AG08396 (cell line): ENCODE measurements at places on chromosomes 11 and 22.

GRCh38 chr11:69874984-69875624, 55.9 kb upstream of the FGF3 start:
- DNase-seq = no peak

DNA sequence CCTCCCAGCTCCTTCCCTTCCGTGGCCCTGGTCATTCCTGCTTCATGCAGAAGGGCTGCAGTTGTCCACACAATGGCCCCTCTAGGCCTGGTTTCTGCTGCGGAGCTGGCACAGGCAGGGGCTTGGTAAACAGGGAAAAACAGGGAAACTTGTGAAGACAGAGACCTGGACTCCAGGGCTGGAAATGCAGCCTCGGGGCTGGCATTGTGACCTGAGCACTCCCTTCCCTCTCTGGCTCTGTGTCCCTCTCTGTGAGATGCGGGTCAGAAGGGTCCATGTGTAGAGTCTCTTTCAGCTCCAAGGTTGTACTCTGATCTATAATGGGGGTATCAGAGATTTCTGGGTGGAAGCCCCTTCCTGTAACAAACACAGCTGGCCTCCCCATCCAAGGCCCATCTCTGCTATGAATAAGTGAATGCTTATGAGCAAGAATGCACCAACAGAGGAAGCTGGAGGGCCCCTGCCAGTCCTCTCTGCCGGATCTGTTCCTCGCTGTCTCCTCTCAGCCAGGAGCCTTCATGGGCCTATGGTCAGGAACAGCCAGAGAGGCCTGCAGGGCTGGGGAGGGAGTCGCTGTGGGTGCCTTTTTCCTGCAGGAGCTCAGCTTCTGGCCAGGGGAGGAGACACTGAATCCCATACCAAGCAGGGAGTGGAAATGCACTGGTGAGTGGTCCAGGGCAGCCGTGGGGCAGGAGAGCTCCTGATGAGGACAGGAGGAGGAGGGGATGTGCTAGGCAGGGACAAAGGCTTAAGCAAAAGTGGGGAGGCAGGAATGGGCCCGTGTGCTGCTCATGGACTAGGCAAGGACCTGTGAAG, 6.7 kb upstream of the DERL3 start:
- DNase-seq = no peak

- DNase-seq = no peak
These were observed 86.5 kb downstream of the FAM76B start for GRCh38 chr11:95703049-95703448.

GRCh38 chr22:44782363-44782963, 30.1 kb downstream of the ARHGAP8 start:
- no peak for DNase-seq

DNA sequence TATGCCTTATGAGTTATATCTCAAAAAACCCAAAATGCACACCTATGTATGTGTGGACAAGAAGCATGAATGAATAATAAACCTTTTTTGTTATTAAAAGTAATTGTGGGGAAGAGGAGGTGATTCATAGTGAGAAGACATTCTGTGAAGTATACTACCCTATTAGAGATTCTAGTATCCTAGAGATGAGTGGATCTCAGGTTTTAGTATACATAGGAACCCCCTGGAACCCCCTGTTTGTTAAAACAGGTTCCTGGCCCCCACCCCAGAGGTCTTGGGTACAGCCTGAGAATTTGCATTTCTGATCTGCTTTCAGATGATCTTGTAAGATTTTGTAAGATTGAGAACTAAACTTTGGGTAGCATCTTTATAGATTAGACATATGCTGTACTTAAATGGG, 17.5 kb downstream of the NUCB2 start:
- DNase-seq = no peak

DNA sequence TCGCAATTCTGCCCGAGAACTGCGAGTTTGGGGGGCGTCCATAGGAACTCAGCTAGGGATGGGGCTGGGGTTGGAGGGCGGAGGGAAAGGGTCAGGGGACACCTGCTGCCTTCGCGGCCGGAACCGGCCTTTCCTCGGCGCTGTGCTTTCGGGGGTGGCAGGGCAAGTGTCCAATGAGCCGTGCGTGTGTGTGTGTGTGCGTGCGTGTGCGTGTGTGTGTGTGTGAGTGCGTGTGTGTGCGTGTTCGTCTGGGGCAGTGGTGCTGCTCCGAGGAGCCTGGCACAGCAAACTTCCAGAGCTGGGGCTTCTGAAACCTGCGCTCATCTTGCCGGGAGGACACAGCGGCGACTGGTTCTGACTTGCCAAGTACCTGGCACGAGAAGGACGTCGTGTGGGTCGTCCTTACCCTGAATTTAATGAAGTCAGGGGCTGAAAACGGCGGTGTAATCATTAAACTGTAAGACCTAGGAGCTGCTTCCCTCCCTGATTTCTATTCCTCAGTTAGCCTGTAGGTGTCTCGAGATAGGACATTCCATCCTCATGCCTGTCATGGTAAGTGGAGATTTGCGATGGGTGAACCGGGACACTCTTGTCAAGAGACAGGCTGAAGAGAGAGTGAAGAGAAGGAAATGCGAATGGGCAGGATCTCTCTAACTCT, 27.0 kb upstream of the AMOTL1 start:
- DNase-seq = peak; percentile 81

DNA sequence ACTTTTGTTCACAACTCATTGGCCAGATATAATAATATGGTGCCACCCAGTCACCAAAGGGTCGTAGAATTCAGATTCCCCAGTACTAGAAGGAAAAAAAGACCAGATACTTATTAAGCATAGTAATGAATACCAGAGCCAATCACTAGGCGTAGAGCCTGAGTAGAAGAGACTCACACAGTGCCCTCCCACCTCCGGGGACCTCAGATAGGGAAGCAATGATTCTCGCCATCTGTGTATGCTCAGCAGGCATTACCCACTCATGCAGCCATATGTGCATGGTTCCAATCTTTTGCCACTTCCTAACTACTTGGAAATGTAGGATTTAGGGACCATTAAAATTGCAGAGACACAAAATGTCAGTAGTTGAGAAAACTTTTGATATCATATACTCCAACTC, 85.3 kb downstream of the C11orf87 start:
- DNase-seq = no peak

GRCh38 chr11:32436751-32437494, 1.6 kb upstream of the WT1 start:
- no peak for DNase-seq

DNA sequence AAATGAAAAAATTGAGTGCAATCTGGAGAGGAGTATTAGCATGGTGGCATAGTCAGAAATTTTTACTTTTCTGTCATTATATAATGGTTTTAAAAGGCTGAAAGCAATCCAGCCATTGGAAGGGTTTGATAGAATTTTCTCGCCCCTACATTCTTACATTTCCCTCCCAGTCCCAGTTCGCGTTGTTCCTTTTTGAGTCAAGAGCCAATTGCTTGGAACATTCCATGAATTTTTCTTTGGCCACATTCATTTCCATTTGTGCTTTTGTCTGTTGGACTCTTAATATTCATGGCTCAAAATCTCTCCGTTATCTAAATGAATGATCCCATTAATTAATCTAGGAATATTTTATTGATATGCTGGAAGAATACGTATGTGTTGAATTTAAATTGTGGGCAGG, 66.0 kb downstream of the GRK3 start:
- DNase-seq = no peak

GRCh38 chr11:30312243-30312642, 10.7 kb upstream of the ARL14EP start:
- no peak for DNase-seq

DNA sequence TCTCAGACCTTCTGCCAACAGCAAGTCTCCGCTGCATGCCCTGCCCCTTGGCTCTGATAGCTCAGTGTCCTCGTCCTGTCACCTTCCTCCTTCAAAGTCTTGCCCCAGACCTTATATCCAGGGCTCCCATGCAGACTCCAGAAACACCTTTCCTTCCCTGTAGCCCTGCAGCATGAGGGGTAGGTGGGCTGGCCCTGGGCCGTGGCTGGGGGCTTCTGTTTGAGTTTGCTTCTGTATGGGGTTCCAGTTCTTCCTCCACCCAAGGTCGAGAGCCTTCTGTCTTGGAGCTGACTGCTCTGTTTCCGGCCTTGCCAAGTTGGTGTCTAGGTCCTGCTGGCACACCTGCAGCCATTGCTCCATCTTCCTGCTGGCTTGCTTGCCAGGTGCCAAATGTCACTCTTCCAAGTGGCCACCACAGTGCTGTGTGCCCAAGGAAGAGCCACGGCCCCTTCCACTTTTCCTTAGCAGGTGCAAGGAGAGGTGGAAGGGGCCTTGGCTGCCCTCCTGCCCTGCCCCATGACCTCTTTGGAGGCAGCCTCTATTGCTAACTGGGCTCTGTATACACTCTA, 74.8 kb upstream of the NECTIN1 start:
- DNase-seq = no peak

GRCh38 chr11:5994791-5995190, 8.0 kb upstream of the OR52L1 start:
- DNase-seq = no peak

DNA sequence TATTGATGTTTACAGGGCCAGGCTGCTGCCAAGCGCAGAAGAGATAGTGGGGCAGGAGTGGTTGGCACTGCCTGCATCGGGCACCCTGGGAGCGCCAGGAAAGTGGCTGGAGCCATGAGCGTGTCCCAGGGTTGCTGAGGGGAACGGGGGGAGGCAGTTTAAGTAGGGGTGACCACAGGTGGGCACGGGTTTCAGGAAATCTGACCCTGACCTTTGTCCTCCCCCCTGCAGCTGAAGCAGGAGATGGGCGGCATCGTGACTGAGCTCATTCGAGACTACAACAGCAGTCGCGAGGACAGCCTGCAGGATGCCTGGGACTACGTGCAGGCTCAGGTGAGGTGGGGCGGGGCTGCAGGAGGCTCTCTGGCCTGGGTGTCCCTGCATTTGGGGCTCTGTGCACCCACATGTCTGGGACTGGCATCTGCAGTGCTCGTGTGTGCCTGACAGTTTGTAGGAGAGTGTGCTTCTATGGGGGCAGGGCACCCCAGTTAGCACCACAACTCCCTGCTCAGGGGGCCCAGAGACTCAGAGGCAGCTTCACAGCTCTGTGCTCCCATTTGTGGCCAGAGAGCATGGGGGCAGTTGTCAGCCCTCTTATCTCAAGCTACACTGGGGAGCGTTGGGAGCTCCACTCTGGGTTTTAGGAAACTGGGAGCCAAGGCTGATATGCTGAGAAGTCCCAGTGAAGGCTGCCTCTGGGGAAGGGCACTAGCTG, 49.7 kb downstream of the CD82 start:
- no peak for DNase-seq

DNA sequence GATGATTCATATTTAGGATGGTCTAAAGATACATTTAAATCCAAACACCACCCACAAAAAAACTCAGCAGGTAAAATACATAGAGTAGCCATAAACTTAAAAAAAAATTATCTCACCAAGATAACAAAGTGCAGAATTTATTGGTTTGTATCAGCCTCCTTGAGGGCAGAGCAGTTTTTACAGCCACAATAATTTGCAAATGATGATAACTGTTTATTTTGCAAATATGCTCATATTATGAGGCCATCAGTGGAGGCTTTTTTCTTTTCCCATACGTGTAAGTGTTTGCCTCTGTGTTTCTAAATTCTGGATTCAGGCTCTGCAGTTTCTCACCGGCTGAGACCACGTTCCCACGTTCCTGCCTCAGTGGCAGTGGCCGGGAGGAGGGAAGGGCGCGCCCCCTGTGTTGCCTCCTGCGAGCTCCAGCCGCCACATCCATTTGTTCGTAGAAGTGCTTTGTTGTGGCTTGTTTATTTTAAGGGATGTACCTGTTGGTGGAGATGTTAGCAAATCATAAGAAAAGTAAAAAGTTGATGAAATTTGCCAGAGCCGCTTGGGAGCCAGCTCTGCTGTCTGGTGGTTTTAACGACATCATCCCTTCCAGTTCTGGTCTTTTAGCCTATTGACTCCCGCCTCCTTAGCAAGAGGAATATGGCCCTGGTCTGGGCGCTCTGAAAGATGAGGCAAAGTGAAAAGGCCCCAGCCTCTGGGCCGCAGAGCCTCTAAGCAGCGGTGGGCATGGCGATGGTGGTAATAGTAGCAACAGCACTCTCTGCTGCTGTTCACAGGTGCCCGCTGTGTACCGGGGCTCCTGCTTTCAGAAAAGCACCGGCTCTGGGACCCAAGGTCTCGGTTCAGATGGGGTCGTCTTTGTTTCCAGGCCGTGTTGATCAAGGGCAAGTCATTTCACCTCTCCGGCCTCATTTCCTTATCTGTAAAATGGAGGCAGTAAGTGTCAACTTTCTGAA, 66.7 kb upstream of the PPARA start:
- no peak for DNase-seq

DNA sequence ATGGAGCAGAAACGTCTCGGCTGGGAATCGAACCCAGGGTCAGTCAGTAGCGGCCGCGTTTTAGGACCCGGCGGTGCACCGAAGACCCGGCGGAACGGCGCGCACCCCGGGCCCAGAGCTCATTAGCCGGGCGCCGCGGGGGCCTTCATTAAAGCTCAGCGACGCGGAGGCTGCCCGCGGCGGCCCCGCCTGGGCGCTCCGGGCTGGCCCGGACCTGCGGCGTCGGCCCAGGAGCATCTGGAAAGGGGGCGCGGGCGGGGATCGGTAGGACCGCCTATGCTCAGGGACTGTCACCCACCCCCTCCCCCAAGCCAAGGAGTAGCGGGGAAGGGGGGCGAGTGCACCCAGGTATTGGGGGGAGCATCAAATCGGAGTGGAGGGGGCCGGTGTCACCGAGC, 52.2 kb downstream of the CYTH4 start:
- DNase-seq = no peak

GRCh38 chr11:133928628-133929059, 28.1 kb downstream of the IGSF9B start:
- no peak for DNase-seq

- peak; percentile 70 for DNase-seq
These were observed 30.4 kb upstream of the MICAL2 start for GRCh38 chr11:12079726-12080556.

- DNase-seq = no peak
These were observed 34.1 kb downstream of the CSNK2A3 start for GRCh38 chr11:11318961-11319360.

GRCh38 chr11:47534704-47535251, 18.2 kb downstream of the CELF1 start:
- DNase-seq = no peak

GRCh38 chr22:41447435-41448188, 1.0 kb upstream of the TOB2 start:
- DNase-seq = peak; percentile 61

GRCh38 chr22:31947296-31947695, 3.0 kb downstream of the YWHAH start:
- DNase-seq = no peak

GRCh38 chr11:15944460-15944859, 411.9 kb downstream of the SOX6 start:
- no peak for DNase-seq

- no peak for DNase-seq
These were observed 48.8 kb downstream of the OSBP2 start for GRCh38 chr22:30743257-30744020.

DNA sequence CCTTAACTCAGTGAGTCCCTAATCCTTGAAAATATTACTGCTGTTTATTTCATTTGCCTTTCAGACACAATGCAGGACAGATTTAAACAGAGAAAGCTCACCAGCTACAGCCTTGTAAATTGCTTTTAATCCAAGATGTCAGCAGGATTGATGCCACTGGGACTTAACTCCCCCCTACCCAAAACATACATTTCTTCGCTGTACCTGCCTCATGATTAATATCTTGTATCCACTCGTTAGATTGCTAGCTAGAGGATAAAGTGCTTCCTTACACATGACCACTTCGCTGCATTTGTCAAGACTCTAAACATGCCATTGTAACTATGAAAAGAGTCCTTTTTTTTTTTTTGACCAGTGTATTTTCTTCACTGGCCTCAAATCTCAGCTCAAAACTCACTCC, 182.7 kb upstream of the MTMR2 start:
- no peak for DNase-seq

- DNase-seq = no peak
These were observed 1038.5 kb downstream of the NTM start for GRCh38 chr11:132408877-132409276.
